T-helper 2 cell (primary cell): ENCODE measurements at places on chromosomes 5 and 9.

DNA sequence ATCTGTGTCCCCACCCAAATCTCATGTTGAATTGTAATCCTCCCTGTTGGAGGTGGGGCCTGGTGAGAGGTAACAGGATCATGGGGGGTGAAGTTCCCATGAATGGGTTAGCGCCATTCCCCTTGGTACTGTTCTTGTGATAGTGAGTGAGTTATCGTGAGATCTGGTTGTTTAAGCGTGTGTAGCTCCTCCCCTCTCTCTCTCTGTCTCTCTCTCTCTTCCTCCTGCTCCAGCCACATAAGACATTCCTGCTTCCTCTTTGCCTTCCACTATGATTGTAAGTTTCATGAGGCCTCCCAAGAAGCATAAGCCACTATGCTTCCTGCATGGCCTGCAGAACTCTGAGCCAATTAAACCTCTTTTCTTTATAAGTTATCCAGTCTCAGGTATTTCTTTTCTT lies 28.8 kb downstream of the C5orf15 start:
- no peak for DNase-seq

DNA sequence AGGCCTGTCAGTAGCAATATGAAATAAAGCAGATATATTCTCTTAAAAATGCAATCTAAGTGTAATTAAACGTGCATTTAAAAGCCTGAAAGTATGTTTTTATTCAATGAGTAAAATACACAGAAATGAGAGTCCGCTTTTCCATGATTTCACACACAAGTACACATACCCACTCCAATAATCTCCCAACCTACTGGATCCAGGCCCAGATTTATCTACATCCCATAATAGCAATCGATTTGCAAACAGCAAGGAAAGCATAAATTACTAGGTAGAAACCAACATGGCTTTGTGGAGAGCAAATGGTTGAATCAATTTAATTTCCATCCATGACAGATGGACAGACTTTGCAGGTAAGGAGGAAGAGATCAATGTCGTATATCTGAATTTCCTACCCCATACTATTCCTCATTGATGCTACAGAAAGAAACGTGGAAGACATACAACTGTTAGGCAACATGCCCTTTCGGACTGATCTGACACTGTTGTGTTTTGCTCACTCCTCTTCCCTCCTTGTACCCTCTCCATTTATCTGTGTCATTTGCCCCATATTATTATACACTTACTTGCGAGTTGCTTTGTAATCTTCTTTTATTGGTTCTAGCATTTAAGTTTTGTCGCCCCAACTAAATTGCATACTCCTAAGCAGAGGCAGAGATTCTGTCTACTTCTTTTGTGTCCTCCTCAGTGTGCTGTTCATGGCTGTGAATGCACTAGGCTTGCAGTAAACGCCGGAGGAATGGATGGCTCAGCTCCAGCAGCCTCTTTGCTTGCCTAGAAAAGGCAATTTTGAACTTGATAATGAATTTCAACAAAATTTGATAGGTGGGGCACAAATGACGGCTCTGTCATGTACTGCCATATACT lies 133.6 kb downstream of the NFIB start:
- no peak for DNase-seq

GRCh38 chr9:98444601-98445000 lies 189.2 kb upstream of the TBC1D2 start:
- DNase-seq: no peak

DNA sequence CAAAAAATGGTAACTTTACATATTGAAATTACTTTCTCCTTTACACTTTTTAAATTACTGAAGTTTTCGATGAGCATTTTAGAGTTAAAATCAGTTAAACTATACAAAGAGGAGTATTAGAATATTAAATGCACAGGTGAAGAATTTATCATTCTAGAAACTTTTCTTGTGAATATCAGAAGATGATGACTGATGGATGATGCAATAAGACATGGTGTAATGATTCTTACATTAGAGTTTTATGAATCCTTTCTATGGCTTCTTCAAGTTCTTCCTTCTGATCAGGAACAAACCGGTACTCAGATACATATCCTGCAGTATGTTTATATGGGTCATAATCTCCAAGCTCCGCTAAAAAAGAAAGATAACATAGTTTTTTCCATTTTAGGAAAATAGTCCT lies 154.4 kb downstream of the EPB41L4A start:
- DNase-seq: no peak

DNA sequence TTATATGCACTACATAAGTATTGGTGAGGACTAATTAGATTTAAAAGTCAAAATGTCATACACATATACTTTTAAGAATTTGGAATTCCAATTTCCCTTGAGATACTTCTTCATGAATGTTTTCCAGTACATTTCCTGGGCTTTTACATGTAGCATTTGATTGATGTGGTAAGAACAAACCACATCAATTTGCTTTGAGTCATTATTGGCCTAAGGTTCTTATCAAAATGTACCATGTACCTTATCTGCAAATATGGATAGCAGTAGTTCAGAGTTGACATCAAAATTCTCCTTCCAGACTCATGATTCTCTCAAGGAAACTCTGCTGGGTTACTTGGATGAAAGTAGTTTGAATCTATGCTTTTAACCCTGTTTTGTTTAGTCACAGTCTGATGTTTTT lies 2.5 kb downstream of the CAST start:
- no peak for DNase-seq

- no peak for DNase-seq
Measured at GRCh38 chr9:3682186-3682585, 156.4 kb upstream of the RFX3 start.

- DNase-seq: no peak
Measured at GRCh38 chr5:57695179-57695578, 212.6 kb upstream of the ACTBL2 start.

GRCh38 chr5:36177715-36178523 lies 26.0 kb downstream of the SKP2 start:
- DNase-seq: no peak

DNA sequence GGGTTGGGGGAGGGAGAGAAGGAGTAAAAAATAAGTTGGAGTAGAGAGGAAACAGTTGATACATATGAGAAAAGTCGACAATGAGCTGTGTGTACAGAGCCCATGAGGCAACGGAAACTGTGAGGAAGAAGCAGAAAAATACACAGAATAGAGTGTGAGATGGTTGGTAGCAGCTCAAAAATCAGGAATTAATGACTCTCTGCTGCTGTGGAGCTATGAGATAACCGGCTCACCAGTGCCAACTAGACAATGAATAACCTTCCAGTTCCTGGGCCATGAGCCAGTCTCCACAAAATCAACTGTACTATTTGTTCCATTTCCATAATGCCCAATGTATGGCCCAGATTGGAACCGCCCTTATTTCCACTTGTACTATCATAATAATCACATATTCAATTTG lies 53.1 kb upstream of the NREP start:
- DNase-seq: no peak

- DNase-seq: peak; percentile 39
Measured at GRCh38 chr9:128689820-128690683, 1.0 kb downstream of the SET start.

- no peak for DNase-seq
Measured at GRCh38 chr5:158013303-158013702, 154.4 kb upstream of the CLINT1 start.

DNA sequence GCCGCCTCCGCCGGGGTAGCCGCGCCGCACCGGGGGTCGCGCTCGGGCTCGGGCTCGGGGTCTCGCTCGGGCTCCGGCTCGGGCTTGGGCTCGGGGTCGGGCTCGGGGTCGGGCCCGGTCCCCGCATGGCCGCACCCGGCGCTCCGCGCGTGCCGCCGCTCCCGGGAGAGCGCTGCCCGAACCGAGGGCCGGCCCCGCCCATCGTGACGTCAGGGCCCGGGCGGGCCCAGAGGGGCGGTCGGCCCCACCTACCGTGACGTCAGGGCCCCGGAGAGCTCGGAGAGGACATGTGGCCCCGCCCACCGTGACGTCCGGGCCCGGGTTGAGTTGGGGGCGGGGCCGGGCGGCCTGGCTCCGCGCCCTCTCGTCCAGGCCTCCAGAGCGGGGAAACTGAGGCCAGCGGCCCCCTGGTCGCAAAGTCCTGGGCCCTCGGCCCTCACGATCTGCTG lies at the start of gene NSMF:
TSS of gene NSMF (minus strand) at position 183 of the 449 bp plus-strand sequence. CDS start 232 bp downstream, outside the sequence.
- peak; percentile 90 for DNase-seq

GRCh38 chr9:128062279-128062678 lies 4.8 kb downstream of the NAIF1 start:
- DNase-seq: no peak

GRCh38 chr5:107169867-107170266 lies 500.9 kb downstream of the EFNA5 start:
- no peak for DNase-seq
